ENCODE measurements at places on chromosomes 1 and 21. TPM values are rescaled to one million over a fixed set of nuclear protein-coding genes. Genes with fewer than 3 reads are reported as not detected.

Gene BMP8B
- total RNA-seq: 0.33 TPM

Gene LAMC1
- total RNA-seq: 84.1 TPM

Gene URB1
- 13.8 TPM for total RNA-seq

GRCh38 chr1:98766255-98766654 lies 104.7 kb downstream of the SNX7 start:
- no peak for DNase-seq
- H3K27me3 ChIP-seq: no peaks in the 10 kb centered on the region
- H3K36me3 ChIP-seq: no peaks in the 10 kb centered on the region
- peaks cover 9% of the 10 kb centered on the region for H3K4me1 ChIP-seq
- no peak overlapping the region for H3K4me3 ChIP-seq

DNA sequence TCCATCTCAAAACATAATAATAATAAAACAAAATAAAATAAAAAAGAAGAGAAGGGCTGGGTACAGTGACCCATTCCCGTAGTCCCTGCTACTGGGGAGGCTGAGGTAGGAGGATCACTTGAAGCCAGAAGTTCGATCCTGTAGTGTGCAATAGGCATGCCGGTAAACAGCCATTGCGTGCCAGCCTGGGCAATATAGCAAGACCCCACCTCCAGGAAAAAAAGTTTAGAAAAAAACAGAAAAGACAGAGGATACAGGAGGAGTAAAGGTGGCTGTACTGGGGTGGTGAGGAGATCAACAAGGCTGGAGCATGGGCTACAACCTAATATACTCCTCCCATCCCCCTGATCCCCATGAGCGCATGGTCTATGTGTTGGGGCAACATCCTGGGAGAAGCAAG lies 30.8 kb downstream of the PTAFR start:
- H3K27ac ChIP-seq: no peak overlapping the region
- H3K4me1 ChIP-seq: no peaks in the 10 kb centered on the region
- DNase-seq: no peak
- H3K27me3 ChIP-seq: no peaks in the 10 kb centered on the region
- no peaks in the 10 kb centered on the region for H3K36me3 ChIP-seq

GRCh38 chr1:185080422-185080821 lies 35.1 kb downstream of the RNF2 start:
- no peak for DNase-seq
- no peaks in the 10 kb centered on the region for H3K36me3 ChIP-seq
- no peaks in the 10 kb centered on the region for H3K27me3 ChIP-seq
- no peak overlapping the region for H3K27ac ChIP-seq
- H3K4me1 ChIP-seq: peaks cover 5% of the 10 kb centered on the region

DNA sequence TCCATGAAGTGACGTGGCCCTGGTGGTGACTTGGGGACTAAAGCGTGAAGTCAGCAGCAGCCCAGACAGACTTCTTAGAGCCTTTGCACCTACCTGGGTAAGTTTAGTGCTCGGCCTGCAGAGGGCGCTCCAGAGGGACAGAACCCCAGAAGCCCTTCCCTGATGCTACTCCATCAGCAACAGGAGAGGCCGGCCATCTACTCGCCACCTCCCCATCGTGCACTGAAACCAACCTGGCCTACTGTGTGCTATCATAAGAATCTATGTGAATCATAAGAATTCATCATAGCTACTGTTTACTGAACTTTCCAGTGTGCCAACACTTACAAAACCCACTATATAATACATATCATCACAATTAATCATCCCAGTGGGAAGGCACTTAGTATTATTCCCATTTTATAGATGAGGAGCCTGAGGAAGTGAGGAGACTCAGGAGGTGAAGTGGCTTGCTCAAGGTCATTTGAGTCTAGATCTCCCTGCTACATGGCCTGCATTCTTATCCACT lies 7.9 kb upstream of the EDN2 start:
- H3K27me3 ChIP-seq: no peaks in the 10 kb centered on the region
- no peak overlapping the region for H3K27ac ChIP-seq
- H3K36me3 ChIP-seq: no peaks in the 10 kb centered on the region
- peaks cover 38% of the 10 kb centered on the region for H3K4me1 ChIP-seq
- H3K4me3 ChIP-seq: no peak overlapping the region

DNA sequence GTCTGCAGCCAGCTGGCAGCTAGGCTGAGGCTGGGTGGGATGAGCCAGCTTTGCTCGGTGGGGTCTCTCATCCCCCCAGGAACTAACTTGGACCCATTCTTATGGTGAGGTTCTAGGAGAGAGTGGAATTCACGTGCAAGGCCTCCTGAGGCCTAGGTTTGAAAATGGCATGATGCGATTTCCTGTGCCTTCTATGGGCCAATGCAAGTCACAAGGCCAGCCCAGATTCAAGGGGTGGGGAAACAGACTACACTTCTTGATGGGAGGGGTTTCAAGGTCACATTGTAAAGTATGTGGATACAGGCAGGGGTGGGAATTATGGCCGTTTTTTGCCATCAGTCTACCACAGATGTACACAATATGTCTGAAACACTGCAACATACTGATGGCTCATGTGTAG lies 48.3 kb downstream of the HTR6 start:
- no peaks in the 10 kb centered on the region for H3K27me3 ChIP-seq
- H3K4me3 ChIP-seq: no peak overlapping the region
- H3K27ac ChIP-seq: no peak overlapping the region

GRCh38 chr1:151714820-151715725 lies 1.5 kb downstream of the CELF3 start:
- no peak overlapping the region for H3K27ac ChIP-seq
- no peaks in the 10 kb centered on the region for H3K36me3 ChIP-seq
- H3K4me3 ChIP-seq: no peak overlapping the region
- DNase-seq: no peak
- H3K4me1 ChIP-seq: peaks cover 36% of the 10 kb centered on the region

DNA sequence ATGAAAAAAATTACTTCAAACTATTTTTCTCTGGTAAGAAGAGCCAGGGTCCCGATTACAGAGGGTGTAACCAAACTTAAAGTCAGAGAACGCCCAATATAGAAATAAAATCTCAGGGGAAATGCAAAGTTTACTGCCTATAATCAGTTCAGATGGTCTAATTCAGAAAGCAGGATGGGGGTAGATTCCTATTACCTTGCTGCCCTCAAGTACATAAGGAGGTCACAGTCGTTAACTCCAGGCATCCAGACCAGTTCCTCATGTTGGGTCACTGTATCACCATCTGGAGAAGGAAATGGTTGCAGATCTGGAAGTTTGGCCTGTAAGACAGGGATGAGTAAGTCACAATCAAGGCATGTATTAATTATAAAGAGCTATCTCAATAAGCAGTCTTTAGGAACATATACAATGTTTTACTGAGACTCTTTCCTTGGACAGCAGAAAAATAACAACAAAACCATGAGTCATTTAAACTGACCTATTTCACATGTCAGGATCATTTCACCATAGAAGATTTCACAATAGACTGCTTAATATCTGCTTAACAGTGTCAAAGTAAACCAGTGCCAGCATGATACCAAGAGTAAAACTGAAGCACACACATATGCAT lies 179.4 kb downstream of the SLC45A1 start:
- no peak overlapping the region for H3K4me3 ChIP-seq
- peak overlapping the region; percentile 62 for H3K27ac ChIP-seq
- no peak for DNase-seq
- peaks cover 41% of the 10 kb centered on the region for H3K4me1 ChIP-seq
- peaks cover 34% of the 10 kb centered on the region for H3K36me3 ChIP-seq
- H3K27me3 ChIP-seq: no peaks in the 10 kb centered on the region

DNA sequence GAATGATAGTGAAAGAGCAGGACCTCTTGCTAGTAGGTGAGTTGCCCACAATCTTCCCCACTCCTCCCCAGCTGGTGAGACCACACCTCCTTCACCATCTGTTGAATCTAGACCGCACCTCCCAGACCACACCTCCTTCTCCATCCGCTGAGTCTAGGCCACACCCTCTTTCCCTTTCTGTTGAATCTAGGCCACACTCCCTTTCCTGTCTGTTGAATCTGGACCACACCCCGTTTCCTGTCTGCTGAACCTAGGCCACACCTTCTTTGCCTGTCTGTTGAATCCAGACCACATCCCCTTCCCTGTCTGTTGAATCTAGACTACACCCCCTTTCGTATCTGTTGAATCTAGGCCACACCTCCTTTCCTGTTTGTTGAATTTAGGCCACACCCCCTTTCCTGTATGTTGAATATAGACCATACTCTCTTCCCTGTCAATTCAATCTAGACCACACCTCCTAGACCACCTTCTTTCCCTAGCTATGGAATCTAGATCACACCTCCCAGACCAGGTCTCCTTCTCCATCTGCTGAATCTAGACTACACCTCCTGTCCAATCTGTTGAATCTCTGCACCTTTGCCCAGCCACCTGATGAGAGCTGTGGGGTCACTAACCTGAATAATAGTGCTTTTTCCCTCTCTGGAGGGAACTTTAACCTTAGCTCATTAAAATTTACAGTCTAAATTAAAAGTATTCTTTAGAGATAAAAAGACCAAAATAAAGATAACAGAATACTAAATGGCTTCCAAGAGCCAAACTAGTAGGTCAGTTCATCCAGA lies 116.3 kb downstream of the DAB1 start:
- H3K36me3 ChIP-seq: no peaks in the 10 kb centered on the region
- no peaks in the 10 kb centered on the region for H3K4me1 ChIP-seq
- H3K27me3 ChIP-seq: no peaks in the 10 kb centered on the region
- peak; percentile 15 for DNase-seq
- no peak overlapping the region for H3K27ac ChIP-seq
- no peak overlapping the region for H3K4me3 ChIP-seq

- no peaks in the 10 kb centered on the region for H3K27me3 ChIP-seq
- H3K4me1 ChIP-seq: peaks cover 8% of the 10 kb centered on the region
- H3K27ac ChIP-seq: no peak overlapping the region
- peak; percentile 38 for DNase-seq
- H3K36me3 ChIP-seq: no peaks in the 10 kb centered on the region
Observed at GRCh38 chr1:6033986-6034749, 11.5 kb upstream of the KCNAB2 start.

DNA sequence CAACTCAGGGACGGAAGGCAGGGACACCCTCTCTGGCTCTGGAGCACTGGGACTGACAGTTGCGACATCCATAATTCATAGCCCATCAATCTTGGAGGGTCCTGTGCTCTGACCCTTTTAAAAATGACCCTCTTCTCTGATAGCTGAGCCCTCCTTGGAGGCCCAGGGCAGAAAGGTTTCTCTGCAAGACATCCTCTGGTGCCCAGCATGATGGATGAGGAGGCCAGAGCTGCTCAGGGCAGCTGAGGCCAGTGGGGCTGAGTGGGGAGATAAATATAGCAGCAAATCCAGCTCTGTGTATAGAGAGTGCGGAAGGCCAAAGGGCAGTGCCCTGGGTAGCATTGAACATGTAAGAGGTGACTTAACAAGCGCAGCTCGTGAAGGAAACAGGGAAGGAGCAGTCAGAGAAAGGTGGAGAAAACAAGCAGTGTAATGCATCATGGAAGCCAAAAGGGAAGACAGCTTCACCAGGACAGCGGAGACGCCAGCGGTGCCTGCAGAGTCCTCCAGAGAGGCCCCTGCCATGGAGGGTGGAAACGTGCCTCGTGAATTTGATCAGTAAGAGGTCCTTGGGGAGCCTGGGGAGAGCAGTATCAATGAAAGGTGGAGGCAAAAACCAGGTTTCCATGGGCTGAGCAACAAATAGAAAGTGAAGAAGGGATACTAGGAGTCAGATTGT lies 50.4 kb upstream of the FMOD start:
- H3K27me3 ChIP-seq: no peaks in the 10 kb centered on the region
- no peak for DNase-seq
- H3K4me3 ChIP-seq: no peak overlapping the region
- H3K4me1 ChIP-seq: peaks cover 29% of the 10 kb centered on the region
- peak overlapping the region; percentile 81 for H3K27ac ChIP-seq

DNA sequence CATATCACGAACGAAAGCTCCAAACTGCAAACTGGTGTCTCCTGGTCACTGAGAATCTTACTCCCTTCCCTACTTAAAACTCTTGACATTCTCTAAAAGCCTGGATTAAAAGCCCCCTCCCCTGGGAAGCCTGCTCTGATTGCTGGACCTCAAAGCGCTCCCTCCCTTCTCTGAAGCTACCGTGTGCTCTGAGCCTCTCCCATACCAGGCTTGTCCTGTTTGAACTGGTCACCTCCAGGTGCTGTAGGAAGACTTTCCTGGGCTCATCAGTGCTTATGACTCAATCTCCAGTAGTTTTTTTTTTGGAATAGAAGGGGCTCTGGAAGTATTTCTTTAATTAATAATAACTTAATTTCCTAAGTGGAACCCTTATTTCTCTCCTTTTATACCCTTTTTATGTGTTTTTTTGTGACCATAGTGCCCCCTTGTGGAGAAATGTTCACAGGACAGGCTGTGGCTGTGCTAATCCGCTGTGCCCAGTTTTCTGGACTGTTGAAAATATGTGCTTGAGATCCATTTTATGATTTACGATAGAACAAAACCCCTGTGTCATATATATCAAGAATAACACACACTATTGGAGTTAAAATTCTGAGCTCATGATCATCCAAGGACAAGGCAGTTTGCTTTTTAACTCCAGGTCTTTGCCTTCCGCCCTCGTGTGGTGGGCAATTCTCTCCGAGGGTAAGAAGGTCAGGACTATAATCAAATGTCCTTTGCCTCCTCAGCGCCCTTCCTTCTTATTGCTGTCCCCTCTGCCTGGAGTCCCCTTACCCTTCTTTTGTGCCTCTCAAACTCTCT lies 16.9 kb downstream of the MTARC1 start:
- peaks cover 10% of the 10 kb centered on the region for H3K36me3 ChIP-seq
- H3K4me3 ChIP-seq: no peak overlapping the region
- no peaks in the 10 kb centered on the region for H3K27me3 ChIP-seq
- DNase-seq: no peak
- H3K4me1 ChIP-seq: peaks cover 2% of the 10 kb centered on the region

DNA sequence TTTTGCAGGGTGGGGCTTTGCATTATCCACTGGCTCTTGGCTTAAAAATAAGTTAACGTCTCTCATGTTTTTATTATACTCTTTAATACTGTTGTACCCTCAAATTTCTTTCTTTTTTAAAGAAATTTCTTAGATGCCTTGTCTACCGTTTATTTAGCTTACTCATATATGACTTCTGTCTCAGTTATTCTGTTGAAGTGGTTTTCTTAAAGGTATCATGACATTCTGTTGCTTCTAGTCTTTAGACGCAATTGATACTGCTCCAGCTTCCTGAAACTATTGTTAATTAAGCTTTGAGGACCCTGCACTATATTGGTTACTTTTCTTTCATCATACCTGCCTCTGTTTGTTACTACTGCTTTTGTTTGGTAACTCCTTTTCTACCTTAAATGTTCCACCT lies 11.7 kb downstream of the PKN2 start:
- no peak overlapping the region for H3K4me3 ChIP-seq
- DNase-seq: no peak
- no peaks in the 10 kb centered on the region for H3K27me3 ChIP-seq
- H3K36me3 ChIP-seq: peaks cover 13% of the 10 kb centered on the region
- H3K4me1 ChIP-seq: peaks cover 53% of the 10 kb centered on the region

DNA sequence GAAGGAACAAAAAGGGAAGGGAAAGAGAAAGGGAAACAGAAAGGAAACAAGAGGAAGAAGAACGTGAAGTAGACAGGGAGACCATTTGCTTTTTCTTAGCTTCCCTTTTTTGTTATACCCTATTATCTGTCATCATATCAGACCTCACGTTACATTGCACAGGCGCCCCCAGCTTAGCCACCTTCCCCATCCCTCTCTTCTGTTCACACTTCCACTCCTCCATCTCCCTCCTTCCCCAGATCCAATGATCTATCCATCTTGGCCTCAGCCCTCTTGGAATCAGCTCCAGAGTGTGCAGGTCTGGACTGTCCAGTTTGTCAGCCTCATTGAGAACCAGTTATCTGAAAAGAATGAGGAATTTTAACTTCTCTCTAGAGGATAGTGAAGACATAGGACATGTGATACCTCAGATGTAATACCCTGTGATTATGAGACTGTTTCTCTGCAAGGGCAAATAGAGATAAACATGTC lies 101.1 kb upstream of the ERRFI1 start:
- H3K4me1 ChIP-seq: no peaks in the 10 kb centered on the region
- H3K4me3 ChIP-seq: no peak overlapping the region
- H3K27me3 ChIP-seq: no peaks in the 10 kb centered on the region
- H3K27ac ChIP-seq: no peak overlapping the region
- no peak for DNase-seq

Measured in left ventricle myocardium inferior (tissue), 1 donor.